Neural progenitor cell (in vitro differentiated cells): ENCODE measurements at places on chromosomes 2 and 18. TPM values are rescaled to one million over a fixed set of nuclear protein-coding genes. Genes with fewer than 3 reads are reported as not detected.

DNA sequence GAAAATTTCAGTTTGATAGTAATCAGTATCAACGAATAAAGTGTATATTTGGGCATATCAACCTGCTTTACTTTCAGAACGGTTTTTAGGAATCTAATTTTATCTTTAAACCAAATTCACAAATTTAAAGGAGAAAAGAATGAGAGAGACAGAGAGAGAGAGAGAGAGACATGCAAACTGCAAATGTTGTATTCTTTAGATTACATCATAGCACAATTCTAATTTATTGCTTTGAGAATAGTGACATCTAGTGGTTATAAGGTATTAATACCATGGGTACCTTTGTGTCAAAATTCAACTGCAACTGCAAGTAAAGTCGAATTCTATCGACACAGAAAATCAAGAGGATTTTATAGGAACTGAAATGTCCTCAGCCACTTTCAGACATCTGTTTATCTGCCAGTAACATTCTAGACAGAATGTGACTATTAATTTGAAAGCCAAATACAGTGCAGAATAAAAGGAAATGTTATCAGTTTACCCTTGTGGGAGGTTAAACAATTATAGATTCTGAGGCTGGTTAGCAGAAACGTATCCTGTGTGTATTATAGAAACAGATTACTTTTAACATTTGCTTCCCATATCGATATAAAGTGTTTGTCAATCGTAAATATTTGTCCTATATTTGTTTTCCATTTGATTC, 529.8 kb upstream of the VRK2 start:
- peak; percentile 38 for DNase-seq

GRCh38 chr2:108621087-108621559, 86.9 kb downstream of the LIMS1 start:
- DNase-seq = peak; percentile 17

DNA sequence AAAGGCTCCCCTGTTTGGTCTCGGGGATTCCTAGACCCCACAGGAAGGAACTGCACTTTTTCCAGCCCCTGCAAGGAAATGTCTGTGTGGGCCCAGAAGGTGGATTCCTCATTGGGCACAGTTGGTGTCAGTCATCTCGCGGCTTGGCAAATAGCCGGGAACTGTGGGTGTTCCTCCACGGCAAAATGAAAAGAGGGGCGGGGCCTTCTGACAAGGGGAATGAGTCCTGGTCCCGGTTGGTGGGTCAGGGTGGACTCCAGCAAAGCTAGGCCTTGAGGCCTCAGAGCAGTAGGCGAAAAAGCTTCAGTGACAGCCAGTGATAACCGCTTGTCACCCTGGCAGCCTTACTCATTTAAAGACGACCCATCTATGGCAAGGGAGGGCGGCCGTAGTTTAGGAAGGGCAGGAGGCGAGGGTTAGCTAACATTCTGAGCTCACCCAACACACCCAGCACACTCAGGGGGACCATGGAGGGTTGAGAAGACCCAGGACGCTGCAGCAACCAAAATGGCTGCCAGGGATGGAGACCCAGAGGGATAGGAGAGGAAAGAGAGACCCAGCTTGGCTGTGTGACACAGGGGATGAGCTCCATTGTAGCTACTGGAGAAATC, 16.5 kb downstream of the SLC4A3 start:
- no peak for DNase-seq

DNA sequence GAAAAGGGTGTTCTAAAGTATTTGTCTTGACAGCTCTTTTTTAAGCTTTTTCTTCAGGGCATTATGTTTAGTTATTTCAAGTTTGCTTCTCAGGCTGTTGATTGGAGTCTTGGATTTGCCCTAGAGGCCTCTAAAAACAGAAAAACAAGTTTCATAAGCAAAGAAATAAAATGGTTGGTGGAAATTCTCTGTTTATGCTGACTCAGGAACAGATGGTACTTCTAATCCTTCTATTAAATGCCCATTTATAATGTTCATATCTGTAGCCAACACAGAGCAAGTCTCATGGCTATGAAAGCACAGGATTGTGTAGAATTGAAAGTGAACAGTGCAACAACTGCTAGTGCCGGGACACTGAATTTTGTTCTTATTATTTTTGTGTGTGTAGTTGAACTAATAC, 60.4 kb downstream of the KCNJ3 start:
- no peak for DNase-seq

GRCh38 chr18:49214706-49215105, 245.7 kb downstream of the DYM start:
- DNase-seq = no peak

DNA sequence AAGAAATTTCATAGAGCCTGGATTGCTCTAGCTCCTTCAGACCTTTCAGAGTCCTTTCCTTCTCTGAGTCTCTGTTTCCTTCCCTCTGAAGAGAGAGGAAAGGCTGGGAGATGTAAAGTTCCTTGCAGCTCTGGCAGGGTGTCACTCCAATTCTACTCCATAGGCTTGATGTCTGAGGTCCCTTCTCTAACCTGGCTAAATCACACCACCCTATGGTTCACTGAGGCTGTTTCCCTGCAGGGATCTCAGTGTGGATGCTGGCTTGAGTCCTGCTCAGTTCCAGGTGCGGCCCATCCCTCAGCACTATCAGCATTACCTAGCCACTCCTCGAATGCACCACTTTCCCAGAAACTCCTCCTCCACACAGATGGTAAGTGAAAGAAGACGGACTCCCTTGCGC, 209.7 kb downstream of the LOXHD1 start:
- no peak for DNase-seq

GRCh38 chr2:74239346-74239745, 40.9 kb downstream of the MTHFD2 start:
- no peak for DNase-seq

- DNase-seq = no peak
Observed at GRCh38 chr2:11865805-11866204, 119.4 kb downstream of the LPIN1 start.

ATP8B1 gene
- total RNA-seq = 0.03 and 0.15 TPM in 2 replicates

- no peak for DNase-seq
Observed at GRCh38 chr2:189362283-189362682, 79.0 kb upstream of the WDR75 start.

DNA sequence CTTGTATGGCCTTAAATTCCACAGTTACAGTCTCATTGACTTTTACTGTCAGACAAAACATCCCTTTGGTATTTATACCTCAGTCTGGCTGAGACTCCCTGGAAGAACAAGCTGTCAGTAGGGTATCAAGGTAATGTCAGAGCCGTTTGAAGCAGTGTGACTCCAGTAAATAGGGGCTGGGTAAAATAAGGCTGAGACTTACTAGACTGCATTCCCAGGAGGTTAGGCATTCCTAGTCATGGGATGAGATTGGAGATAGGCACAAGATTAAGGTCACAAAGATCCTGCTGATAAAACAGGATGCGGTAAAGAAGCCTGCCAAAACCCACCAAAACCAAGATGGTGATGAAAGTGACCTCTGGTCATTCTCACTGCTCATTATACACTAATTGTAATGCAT, 219.5 kb upstream of the SKOR2 start:
- no peak for DNase-seq
